Nephron progenitor cell (in vitro differentiated cells): ENCODE measurements at places on chromosomes 6 and 20.

DNA sequence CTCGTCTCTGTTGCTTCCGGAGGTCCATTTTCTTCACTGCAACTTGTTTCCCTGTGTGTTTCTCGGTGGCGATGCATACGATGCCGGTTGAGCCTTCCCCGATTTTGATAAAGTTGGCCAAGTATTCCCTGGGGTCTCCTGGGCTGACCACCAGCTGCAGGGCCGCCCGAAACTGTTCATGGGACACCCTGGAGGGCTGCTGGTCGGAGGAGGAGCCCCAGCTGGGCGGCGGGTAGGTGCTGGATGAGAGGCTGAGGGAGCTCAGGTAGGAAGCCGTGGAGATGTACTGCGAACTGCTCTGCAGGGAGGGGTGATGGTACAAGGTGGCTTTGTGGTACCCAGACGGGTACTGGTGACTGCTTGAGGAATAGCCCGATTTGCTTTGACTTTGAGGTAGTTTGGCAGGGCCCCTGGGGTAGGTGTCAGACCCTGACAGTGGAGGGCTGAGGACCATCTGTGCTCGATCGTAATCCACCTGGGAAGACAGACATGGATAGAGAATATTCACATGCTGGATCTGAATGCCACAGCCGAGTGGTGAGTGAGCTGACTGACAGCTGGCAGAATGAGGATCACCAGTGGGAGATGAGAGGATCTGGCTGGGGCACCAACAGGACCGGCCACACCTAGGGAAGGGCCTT is 51.6 kb downstream of the LAMP5 start:
- no peak for DNase-seq

- DNase-seq, result no peak
These were observed 243.1 kb downstream of the ALDH8A1 start for GRCh38 chr6:134706806-134707205.

DNA sequence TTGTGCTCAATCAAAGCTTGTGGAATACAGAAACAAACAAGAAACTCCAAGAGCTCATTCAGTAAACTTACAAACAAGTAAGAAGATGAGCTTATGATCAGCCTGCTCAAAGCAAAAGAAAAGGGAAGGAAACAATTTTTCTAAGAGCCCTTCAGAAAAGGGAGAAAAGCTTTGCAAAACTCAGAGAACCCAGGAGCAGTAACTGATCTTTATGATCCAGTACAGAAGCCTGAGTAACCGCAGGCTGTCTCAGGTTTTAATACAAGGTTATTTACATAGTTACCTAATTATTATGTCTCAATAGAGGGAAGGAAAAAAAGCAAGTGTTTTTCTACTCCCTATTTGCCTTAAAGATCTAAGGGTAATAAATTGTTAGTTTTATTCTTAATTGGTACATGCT is 226.5 kb downstream of the MAFB start:
- DNase-seq, result no peak

DNA sequence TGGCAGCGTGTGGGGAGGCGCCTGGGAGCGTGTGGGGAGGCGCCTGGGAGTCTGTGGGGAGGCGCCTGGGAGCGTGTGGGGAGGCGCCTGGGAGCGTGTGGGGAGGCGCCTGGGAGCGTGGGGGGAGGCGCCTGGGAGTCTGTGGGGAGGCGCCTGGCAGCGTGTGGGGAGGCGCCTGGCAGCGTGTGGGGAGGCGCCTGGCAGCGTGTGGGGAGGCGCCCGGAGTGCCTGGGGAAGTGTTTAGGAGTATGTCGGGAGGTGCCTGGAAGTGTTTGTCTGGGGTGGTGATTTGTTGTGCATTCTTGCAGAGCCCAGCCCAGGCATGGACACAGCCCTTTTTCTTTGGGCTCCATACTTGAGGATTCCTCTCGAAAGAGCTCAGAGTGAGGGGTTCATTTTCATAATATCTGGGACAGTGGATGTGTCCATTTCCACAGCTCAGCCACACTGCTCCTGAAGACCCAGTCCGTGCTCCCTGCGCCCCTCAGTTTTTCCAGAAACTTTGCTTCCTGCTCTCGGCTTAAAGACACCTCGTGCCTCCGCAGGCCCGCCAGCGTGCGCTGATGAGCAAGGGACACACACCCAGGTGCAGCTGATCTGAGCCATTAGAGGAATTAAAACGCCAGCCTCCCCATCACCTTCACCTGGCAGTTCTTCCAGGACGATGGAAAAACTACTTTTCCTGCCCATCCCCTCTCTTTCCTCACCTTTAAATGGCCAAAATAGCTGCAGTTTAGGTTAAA is 172.2 kb upstream of the THBS2 start:
- DNase-seq, result no peak

- DNase-seq, result no peak
These were observed 258.1 kb downstream of the CLIC5 start for GRCh38 chr6:45757443-45758130.

- DNase-seq, result peak; percentile 13
These were observed 42.1 kb downstream of the GFRA4 start for GRCh38 chr20:3621111-3621510.

DNA sequence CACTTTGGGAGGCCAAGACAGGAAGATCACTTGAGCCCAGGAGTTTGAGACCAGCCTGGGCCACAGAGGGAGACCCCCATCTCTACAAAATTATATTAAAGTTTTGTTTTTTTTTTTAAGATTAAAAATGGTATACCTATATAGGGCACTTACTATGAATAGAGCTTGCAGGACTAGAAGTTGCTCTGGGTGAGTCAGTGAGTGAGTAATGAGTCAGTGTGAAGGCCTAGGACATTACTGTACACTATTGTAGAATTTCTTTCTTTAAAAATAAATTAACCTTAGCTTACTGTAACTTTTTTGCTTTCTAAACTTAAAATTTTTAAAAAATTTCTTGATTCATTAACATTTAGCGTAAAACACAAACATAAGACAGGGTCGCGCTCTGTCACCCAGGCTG is 29.7 kb downstream of the STK35 start:
- no peak for DNase-seq

GRCh38 chr6:118469468-118469867 is 78.6 kb upstream of the PLN start:
- DNase-seq, result no peak

GRCh38 chr6:56961151-56961550 is 6.2 kb downstream of the BEND6 start:
- DNase-seq, result no peak

DNA sequence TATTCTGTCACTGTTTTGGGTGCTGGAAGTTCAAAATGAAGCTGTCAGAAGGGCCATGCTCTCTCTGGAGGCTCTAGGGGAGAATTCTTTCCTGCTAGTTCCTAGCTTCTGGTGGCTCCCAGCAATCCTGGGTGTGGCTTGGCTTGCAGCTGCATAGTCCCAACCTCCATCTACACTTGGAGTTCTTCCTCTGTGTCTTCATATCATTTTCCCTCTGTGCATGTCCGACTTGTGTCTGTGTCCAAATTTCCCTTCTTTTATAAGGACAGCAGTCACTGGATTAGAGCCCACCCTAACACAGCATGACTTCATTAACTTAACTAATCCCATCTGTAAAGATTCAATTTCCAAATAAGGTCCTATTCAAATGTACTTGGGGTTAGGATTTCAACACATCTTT is 23.3 kb upstream of the ENPP1 start:
- DNase-seq, result no peak

DNA sequence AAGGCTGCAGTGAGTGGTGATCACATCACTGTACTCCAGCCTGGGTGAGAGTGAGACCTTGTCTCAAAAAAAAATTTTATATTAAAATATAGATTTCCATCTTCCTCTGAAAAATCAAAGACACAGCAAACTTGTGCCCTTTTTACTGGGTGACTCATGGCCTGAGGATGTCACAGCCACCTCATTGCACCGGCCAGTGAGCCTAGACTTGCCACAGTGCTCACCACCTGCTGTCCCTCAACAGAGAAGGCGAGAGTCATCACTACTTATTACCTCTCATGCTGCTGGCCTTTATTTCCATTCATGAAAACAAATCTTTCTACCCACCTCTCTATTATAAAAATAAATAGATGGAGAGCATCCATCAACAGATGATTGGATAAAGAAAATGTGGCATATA is 295.8 kb downstream of the PREX1 start:
- no peak for DNase-seq

DNA sequence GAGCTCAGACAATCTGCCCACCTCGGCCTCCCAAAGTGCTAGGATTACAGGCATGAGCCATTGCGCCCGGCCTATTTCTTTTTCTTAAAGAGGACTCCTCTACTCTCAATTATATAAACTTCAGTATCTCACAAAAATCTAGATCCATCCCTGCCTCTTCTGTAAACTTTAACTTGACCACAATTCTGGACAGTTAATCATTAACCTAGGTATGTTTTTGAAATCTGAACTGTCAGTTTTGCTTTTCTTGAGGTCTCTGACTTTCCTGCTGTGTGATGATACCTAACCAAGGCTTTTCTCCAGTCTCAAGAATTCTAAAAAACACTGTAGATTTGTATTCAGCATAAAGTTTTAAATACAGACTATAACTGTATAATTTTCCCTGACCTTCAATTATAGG is 388.2 kb upstream of the SYNCRIP start:
- no peak for DNase-seq

DNA sequence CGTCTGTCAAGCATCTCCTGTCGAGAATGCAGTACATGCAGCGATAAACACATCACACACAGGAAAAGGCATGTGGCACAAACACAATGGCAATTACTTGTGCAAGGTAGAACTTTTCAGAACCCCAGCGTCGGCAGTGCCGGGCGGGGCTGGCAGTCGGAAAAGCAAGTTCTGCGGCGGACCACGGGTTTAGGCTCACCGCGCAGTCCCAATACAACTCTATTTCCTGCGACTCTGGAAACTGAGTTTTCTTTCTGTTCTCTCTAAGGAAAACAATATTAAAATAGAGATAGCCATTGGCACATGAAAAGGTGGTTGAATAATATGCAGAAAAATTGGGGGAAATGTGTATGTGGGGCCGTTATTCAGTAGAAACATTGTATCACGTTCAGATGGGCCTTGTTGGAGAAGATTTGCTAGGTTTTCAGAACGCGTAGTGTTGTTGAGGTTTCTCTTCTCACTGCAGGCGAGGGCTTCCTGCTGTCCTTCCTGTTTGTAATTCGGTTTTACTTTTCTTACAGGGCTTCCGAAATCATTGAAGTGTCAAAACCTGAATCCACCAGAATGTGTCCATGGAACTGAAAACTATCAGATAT is 369.5 kb downstream of the THBS2 start:
- DNase-seq, result no peak

- DNase-seq, result peak; percentile 61
These were observed 118.3 kb downstream of the SLX4IP start for GRCh38 chr20:10553326-10553984.

GRCh38 chr6:137950581-137950980 is 83.5 kb downstream of the TNFAIP3 start:
- no peak for DNase-seq

- no peak for DNase-seq
These were observed 14.1 kb downstream of the DYNLRB1 start for GRCh38 chr20:34530342-34530741.

GRCh38 chr6:38502423-38502822 is 137.3 kb downstream of the BTBD9 start:
- DNase-seq, result no peak

- DNase-seq, result no peak
These were observed 134.0 kb downstream of the SAMD5 start for GRCh38 chr6:147642458-147642857.

DNA sequence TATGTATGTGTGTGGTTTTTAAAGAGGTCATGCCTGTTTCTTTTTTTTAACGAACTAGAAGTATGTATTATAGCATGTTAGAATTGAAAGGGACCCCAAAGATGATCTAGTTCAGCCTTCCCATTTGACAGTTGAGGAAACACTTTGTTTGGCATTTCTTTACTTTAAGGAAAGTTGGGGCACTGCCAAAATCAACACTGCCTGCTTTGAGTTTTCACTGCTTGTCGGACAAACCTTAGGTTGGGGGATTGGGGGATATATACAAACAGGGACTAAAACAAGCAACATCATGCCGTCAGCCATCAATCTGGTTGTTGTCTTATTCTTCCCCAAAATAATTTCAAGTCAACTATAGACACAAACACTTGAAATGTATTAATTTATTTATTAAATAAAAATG is 14.1 kb upstream of the CALHM6 start:
- DNase-seq, result no peak

DNA sequence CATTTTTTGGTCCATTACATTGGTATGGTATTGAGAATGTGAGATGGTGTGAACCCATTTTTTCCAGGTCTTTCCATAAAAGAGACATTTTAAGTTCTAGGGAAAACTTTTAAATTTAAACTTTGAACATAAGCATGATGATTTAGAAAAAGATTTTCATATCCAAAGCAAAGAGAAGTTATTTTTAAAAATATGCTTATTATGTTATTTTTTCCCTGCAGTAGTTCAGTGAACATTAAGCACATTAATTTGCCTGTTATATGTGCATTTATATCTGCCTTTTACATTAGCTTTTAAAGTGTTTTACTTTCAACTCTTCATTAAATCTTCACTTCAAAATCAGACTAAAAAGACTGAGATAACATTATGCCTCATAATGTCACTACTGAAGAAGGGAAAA is 116.7 kb downstream of the AHI1 start:
- no peak for DNase-seq

- DNase-seq, result peak; percentile 57
These were observed 11.8 kb upstream of the GSTA1 start for GRCh38 chr6:52815167-52816092.

DNA sequence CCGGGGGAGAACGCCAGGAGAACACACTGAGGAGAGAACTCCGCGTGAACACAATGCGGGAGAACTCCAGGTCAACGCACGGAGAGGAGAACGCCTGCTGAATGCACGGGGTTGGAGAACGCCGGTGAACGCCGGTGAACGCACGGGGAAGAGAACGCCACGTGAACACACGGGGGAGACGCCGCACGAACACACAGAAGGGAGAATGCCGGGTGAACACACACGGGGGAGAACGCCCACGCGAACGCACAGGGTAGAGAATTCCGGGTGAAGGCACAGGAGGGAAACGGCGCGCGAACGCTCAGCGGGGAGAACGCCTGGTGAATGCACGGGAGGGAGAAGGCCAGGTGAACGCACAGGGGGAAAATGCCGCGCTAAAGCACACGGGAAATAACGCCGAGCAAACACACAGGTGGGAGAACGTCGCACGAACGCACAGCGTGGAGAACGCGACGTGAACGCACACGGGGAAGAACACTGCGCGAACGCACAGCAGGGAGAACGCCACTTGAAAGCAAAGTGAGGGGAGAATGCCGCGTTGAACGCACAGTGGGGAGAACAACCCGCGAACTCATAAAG is 56.1 kb downstream of the RNASET2 start:
- DNase-seq, result no peak

- DNase-seq, result no peak
These were observed 1.8 kb upstream of the PEX7 start for GRCh38 chr6:136820561-136820960.
